ENCODE measurements at places on chromosomes 12 and 14.

- no peak for DNase-seq
These were observed 155.5 kb downstream of the KIF21A start for GRCh38 chr12:39287409-39287808.

DNA sequence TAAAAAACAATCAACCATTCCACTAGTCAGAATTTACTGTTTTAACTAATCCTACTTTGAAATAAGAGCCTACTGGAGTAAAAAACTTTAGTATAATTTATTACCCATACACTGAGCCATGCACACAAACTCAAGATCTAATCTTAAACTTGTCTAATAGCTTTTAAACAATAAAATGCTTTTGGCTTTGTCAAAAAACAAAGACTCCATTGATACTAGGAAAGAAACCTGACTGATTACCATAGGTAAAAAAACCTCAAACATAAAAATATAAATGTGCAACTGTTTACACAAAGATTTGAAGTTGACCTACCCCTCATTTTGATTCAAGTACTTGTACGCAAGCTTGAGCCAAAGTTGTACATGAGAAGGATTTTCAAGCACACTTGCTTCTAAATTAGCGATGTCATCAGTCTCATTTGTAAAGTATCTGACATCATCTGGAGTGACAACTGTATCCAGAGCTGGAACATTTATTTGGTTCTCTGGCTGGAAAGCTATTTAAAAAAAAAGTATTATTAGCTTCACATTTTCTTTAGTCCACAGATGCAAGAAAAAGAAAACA is 36.1 kb downstream of the ZFC3H1 start:
- DNase-seq, result no peak

GRCh38 chr12:32419520-32419960 is 20.2 kb downstream of the FGD4 start:
- DNase-seq, result no peak

GRCh38 chr12:130160711-130161231 is 1.5 kb upstream of the FZD10 start:
- no peak for DNase-seq

DNA sequence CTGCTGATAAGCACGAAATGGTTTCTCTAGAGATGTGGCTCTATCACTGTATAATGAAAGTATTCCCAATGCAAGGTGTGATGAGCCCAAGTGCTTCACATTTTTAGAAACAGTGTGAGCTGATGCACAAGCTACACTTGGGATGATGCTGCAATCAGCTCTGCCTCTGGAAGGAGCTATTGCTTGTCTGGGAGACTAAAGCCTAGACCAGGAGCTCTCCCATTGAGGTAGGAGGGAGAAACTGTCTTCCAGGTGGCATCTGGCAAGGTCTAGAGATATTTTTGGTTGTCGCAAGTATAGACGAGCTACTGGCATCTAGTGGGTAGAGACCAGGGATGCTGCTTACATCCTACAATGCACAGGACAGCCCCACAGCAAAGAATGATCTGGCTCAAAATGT is 42.0 kb downstream of the HECTD4 start:
- no peak for DNase-seq

- peak; percentile 58 for DNase-seq
These were observed 45.6 kb upstream of the RIMBP2 start for GRCh38 chr12:130761537-130762318.

GRCh38 chr14:41606532-41607303 is at the start of gene LRFN5:
LRFN5 (plus strand) TSS chr14:41606876.
- DNase-seq, result peak; percentile 58

DNA sequence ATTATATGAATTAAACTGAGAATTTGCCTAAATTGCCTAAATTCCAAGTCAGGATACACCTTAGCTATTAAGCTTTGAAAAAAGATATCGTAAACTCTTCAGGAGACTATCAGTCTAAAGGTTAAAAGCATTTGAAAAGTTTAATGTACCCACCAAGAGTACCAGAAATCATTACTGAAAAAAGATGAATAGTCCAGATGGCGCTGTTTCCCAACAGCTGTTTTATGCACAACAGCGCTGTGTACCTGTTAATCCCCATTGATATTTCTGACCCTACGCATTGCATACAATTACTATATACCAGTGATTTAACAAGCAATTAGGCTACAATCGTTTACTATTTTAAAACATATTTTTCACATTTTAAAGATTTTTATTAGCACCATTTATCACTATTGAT is 185.0 kb downstream of the PLCZ1 start:
- DNase-seq, result no peak

- no peak for DNase-seq
These were observed 12.1 kb downstream of the SLC10A1 start for GRCh38 chr14:69784942-69785341.

DNA sequence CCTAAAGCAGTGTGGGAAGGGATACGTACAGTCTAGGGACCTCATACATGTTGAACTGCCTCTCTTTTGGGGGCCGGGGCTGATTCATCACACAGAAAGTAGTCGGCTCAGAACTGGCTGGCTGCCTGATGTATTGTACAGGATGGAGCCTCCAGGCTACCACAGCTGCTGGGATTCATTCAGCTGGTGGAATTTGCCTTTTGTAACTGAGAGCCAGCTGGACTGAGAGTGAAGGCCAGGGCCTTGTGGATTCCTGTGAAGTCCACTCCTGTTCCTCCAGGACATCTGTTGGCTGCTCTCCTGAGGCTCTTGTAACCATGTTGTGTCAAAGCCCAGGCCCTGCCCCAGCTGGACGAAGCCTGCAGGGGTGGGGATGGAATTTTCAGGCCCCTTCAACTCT is 116.3 kb upstream of the PRICKLE1 start:
- DNase-seq, result no peak

Measured in endothelial cell (in vitro differentiated cells).